ENCODE measurements at places on chromosomes 1 and 21.

- no peak for DNase-seq
Observed at GRCh38 chr1:41500378-41500777, 15.9 kb upstream of the EDN2 start.

DNA sequence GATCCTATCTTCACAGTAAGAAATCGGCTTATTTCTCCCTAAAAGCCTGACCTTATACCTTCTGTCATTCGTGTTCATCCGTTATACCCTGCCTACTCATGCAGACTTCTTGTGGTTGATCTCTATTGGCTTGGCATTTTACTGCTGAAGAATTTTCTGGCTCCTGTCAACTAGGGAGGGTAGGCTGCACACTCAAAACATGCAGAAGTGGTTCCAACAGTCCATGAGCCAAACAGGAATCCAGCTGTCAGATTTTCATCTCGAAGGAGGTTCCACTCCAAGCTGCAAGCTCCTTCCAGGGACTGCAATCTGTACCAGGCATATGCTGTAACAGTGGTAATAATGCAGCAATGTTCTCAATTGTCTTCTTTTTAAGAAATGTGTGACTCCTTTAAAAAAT, 10.1 kb downstream of the DNAJC11 start:
- peak; percentile 15 for DNase-seq

DNA sequence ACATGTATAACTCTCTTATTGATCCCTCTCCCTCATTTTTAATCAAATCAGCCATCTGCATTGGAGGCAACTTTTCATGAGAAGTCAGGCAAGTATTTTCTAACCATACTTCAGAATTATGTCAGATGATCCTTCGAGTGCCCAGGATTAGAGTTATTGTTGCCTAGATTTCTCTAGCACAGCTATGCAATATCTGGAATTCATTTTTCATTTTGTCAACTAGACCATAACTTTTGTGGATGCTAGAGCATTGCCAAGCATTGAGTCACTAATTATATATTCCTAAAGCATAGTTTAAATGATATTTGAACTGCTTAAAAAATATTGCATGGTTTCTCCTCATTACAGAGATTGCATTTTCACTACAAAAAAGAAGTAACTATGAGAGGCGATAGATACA, 21.2 kb downstream of the HFM1 start:
- DNase-seq = no peak

DNA sequence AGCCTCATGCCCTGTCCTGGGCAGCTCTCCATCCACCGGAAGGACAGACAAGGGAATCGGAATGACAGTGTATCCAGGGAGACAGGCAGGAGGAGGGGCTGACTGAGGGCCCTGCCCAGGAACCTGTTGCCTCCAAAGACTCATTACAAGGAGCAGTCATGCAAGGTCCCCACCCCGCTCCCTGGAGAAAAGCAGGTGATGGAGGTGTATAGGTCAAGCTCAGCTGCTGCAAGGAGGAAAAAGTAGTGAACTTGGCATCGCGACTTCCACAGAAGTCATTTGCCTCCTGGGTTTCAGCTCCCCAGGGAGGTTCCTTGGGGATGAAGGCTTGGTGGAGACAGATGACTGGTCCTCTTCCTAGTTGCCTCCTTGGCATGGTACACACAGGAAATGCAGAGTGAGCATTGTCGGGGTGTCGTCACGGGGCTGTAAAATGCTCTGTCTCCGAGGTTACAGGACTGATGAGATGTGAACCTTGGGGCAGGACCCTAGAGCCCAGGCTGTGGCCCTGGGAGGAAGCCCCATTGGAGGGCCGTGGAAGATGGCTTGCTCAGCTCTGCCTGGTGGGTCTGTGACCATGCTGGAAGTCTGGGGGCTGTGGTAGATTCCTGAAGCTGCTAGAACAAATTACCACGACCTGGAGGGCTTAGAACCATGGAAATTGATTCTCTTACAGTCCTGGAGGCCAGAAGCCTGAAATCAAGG, 219.6 kb upstream of the C1orf174 start:
- DNase-seq = no peak

DNA sequence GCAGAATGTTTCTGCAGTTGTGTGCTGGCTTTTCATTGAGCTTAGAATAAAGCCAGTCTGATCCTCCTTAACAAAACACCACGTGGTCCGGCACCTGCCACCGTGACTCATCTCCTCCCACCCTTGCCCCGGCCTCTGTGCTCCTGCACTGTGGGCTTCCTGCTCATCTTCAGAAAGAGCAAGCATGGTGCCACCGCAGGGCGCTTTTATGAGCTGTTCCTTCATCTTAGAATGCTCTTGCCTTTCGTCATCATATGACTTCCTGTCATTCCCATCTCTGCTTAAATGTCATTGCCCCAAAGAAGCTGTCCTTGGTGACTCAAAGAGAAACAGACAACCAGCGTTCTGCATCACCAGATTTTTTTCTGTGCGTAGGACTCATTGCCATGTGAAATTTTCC, 117.8 kb downstream of the HHAT start:
- peak; percentile 34 for DNase-seq

- no peak for DNase-seq
Observed at GRCh38 chr1:96185181-96185580, 536.4 kb upstream of the PTBP2 start.

- no peak for DNase-seq
Observed at GRCh38 chr1:110798691-110799256, 74.2 kb upstream of the CD53 start.

GRCh38 chr1:119285482-119285881, 83.1 kb upstream of the HAO2 start:
- DNase-seq = no peak

DNA sequence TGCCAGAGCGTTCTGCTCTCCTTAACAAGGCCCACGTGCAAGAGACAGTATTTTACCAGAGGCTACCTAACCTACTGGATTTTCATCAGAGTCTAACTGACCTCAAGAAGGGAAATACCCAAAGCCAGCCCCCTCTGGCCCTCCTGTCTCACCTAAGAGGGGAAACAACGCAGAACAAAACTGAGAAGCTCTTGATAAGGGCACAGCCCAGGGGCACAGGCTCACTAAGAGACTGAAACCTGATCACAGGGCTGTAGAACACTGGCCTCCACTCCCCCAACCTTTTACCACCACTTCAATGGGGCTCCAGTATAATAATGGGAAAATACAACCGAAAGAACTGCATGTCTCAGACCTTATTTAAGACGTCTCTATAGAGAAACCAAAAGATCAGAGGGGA, 449.5 kb upstream of the CAMK1G start:
- DNase-seq = no peak

DNA sequence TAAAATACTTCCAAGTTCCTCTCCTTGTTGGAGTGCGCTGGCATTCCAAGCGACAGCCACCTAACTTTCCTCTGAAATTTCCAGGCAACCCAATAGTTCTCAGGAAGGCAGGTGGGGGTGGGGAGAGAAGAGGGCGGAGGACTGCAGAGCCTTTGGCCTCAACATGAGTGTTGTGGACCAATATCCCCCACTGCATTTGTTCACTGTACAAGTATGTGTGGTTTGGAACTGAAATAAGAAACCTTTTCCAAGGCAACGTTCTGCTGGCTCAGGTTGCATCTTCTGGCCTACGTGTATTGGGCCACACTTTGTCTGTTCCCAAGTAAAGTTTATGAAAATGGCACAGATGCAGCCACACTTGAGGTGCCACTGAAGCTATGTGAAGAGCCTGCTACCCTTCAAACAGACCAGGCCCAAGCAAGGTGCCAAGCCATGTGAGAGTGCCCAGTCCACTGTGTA, 153.4 kb downstream of the DHRS3 start:
- no peak for DNase-seq
